Brain pericyte (primary cell): ENCODE measurements at places on chromosomes 12 and 14.

DNA sequence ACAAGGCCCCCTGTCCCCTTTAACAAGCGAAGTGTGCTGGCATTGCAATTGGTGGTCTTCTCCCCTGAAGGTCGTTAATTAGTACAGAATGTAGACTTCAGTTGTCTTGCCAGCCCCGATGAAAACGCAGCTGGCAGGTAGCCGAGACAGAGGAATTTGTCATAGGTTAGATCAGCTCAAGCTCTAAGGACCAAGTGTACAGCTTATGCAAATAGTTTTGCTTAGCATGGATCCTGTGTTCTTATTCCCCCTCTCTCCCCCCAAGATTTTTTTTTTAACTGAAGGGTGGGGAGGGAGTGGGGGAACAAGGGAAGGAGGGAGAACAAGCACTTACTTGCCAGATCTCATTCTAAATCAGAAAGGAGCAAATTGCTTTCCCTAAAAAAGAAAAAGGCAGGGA is 58.6 kb upstream of the PARP11 start:
- DNase-seq: no peak

GRCh38 chr14:47619392-47619791 is 56.0 kb downstream of the MDGA2 start:
- no peak for DNase-seq

DNA sequence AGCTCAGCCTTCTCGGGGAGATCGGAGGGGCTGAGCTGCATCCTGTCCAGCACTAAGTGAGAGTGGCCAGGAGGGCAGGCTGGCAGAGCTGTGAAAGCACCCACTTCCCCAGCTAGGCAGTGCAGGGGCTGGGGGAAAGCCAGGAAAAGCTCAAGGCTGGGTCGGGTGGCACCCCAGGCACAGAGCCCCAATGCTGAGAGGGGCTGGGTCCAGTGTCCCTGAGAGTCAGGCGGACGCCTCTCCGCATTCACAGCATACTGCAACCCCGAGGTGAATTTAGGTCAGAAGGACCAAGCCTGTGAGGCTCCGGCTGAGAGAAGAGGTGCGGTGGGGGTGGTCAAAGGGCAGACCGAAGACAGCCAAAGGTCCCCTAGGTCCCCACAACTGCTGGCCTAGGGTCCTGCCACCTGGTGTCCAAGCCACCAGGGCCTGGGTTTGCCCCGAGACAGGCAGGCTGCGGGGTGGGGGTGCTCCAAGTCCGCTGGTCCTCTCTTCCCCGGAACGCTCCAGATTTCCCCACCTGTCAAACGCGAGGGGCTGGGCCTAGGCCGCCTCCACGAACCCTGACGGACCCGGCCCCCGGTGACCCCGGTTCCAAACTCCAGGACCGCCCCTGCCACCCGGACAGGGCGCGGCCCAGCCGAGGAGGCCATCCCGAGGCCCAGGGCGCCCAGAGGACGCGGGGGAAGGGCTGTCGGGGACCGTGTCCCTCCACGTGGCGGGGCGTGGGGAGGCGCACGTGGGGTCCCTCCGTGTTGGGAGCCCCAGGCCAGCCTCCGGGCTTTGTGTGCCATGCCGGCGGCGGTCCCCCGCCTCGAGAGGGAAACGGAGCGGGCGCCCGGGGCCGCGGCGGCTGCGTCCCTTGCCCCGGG is 527 bp downstream of the CAMKK2 start:
- DNase-seq: no peak

DNA sequence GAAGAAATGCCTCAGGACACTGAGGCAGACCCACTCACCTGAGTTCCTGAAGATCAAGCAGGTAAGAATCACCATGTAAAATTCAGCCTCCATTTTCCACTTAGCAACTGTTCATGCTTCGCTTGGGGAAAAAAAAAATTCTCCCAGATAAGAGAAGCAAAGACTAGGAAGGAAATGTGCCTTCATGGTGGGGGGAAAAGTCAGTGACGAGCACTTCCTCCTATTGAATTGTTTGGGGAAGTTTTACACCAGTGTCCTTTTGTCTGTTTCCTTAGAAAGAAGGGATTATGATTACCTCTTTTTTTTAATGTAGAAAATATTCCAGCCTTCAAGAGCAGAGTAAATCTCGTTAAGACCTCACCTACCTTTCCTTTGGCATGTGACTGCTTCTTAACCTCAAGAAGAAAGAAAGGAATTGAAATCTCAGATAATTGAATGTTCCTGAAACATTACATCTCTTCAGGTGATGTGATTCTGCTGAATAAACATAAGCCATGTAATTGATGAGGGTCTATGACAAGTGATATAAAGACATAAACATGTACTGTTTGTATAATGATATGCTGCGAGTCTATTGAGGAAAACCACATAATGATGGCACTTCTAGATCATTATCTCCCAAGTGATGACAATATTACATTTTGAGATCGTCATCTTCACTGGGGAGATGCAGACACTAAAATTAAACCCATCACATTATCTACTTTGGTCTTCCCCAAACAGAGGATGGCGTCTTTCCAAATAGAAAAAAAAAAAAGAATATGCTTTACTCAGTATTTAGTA is at the start of gene PTPRB:
Gene PTPRB (minus strand): TSS at position 127 of the 783 bp plus-strand sequence. CDS start 34 bp downstream, at position 93.
- no peak for DNase-seq
